ENCODE measurements at places on chromosomes 5 and 9.

DNA sequence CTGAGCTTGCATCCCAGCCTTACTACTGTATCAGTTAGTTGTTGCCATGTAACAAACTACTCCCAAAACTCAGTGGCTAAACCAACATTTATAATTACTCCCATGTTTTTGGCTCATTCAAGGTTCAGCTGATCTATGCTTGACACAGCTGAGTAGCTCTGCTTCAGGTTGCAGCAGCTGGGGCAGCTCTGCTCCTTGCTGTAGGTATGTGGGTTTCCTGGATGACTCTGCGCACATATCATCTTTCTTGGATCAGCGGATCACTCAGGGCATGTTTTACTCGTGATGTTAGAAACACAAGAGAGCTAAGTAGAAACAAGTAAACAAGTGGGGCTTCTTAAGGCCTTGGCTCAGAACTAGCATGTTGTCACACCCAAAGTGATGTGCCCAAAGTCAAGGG lies 15.1 kb downstream of the TEK start:
- no peak for DNase-seq

GRCh38 chr9:135037521-135038250 lies 49.8 kb upstream of the OLFM1 start:
- DNase-seq = no peak

GRCh38 chr5:158115468-158115867 lies 256.5 kb upstream of the CLINT1 start:
- DNase-seq = no peak

GRCh38 chr9:72509635-72510034 lies 11.8 kb upstream of the TMC1 start:
- DNase-seq = no peak
